ENCODE measurements at places on chromosomes 7 and 10.

DNA sequence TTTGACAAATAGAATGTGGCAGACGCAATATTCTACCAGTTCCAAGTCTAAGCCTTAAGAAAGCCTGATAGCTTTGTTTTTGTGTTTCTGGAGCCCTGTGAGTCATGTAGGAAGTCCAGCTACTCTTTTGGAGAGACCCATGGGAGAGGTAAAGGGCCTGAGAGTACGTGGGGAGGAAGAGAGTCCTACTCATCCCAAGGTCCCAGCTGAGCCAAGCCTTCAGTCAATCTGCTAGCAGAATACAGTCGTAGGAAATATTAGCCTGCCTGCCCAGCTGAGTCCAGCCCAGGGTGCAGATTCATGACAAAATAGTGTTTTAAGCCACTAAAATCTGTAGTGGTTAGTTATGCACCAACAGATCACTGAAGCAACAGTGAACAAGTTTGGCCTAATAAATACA is 9.0 kb upstream of the GNA12 start:
- no peak for DNase-seq

DNA sequence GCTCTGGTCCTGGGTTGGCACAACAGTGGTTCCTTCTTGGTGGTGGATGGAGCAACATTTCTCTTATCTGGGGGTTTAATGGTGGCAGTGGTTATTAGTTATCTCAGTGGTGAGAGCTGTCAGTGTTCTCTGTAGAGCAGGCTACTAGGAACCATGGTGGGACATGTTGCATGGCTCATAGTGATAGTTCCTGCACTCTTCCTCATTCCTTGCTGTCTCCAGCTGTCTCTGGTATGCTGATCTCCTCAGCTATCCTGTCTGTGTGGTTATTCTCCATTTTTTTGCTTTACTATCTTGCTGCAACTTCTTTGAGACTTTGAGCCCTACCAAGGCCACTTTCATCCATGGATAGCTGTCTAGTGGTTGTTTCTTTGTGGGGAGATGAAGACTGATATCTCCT is 44.0 kb downstream of the CCDC7 start:
- DNase-seq, result no peak

- DNase-seq, result no peak
Observed at GRCh38 chr7:42074076-42074475, 162.9 kb downstream of the GLI3 start.

- DNase-seq, result no peak
Observed at GRCh38 chr10:32298075-32298812, 48.7 kb downstream of the EPC1 start.
